ENCODE measurements at places on chromosomes 12 and 14.

DNA sequence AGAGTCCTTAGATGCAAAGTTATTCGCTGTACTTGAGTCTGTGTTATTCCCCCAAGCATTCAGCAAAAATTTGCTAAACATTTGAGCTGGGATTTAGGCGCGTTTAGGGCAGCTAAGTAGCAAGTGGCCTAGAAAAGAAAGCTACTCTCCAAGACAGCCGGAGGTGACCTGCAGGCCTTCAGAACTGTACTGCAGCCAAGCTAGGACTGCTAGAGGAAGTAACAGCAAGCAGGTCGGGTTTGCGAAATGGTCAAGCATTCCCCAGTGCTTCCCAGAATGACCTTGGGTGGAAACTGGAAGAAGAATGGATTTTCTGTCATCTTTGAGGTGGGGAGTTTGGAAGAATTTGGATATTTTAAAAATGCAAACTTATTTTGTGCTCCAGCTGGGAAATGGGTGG lies 287.5 kb downstream of the FOXN3 start:
- no peaks in the 10 kb centered on the region for H3K36me3 ChIP-seq
- DNase-seq, result no peak
- H3K27ac ChIP-seq, result no peak overlapping the region
- H3K27me3 ChIP-seq, result peaks cover 6% of the 10 kb centered on the region

GRCh38 chr12:129109174-129110001 lies 256.1 kb downstream of the GLT1D1 start:
- H3K4me1 ChIP-seq, result no peaks in the 10 kb centered on the region
- no peak overlapping the region for H3K4me3 ChIP-seq
- DNase-seq, result no peak

- DNase-seq, result no peak
- no peaks in the 10 kb centered on the region for H3K4me1 ChIP-seq
- H3K27me3 ChIP-seq, result no peaks in the 10 kb centered on the region
- no peak overlapping the region for H3K4me3 ChIP-seq
- H3K36me3 ChIP-seq, result no peaks in the 10 kb centered on the region
These were observed 130.7 kb downstream of the TMTC2 start for GRCh38 chr12:82817368-82817767.

- DNase-seq, result no peak
- H3K36me3 ChIP-seq, result peaks cover 12% of the 10 kb centered on the region
- H3K27me3 ChIP-seq, result no peaks in the 10 kb centered on the region
These were observed 52.2 kb downstream of the GOLGA5 start for GRCh38 chr14:92846162-92846897.

DNA sequence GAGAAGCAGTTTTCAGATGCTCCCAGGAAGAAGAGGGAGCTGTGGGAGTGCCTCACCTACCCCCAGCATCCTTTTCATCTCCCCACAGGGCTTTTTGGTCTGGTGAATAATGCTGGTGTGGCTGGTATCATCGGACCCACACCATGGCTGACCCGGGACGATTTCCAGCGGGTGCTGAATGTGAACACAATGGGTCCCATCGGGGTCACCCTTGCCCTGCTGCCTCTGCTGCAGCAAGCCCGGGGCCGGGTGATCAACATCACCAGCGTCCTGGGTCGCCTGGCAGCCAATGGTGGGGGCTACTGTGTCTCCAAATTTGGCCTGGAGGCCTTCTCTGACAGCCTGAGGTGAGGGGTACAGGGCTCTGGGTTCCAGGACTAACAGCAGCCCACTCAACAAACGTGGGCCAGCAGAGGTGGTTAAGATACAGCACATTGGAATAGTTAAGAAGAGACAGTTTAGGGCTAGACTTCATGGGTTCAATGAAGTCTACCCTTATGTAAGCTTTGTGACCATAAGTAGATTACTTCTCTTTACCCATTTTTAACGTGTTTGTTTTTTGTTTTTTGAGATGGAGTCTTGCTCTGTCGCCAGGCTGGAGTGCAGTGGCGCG lies 1.5 kb downstream of the RDH5 start:
- H3K36me3 ChIP-seq, result peaks cover 17% of the 10 kb centered on the region
- H3K27ac ChIP-seq, result no peak overlapping the region
- peaks cover 1% of the 10 kb centered on the region for H3K27me3 ChIP-seq
- H3K4me1 ChIP-seq, result peaks cover 42% of the 10 kb centered on the region
- DNase-seq, result no peak

GRCh38 chr12:1913377-1914113 lies 4.9 kb downstream of the CACNA2D4 start:
- no peak overlapping the region for H3K4me3 ChIP-seq
- peaks cover 11% of the 10 kb centered on the region for H3K4me1 ChIP-seq
- no peak overlapping the region for H3K27ac ChIP-seq
- DNase-seq, result no peak
- peaks cover 3% of the 10 kb centered on the region for H3K27me3 ChIP-seq

Measured in activated T-helper 1 cell treated with anti-CD3 and anti-CD28 coated beads, Interleukin-12 subunit alpha, Interleukin-12 subunit beta, Interleukin-2, Interleukin-4 antibody, amounts not matched to agents 30 ng/mL and 10 ng/mL and 1 ng/mL, durations not matched to agents 14 hours and 24 hours and 36 hours (primary cell).